ENCODE measurements at places on chromosomes 7 and 10.

DNA sequence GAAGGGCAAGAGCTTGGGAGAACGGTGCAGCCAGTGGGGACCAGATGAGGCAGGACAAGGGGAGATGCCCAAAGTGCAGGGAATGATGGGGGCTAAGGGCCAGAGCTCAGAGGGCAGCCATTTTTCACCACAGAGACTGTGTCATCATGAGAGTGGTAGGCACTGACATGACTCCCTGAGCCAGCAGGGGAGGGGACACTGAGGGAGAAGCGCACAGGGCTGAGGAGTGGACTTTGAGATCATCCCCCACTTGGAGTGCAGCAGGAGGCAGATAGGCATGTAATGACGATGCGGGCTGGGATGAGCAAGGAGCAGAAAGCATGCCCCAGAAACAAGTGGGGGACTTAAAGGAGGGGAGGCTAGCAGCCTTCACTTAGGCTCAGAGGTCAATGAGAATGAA, 5.2 kb upstream of the SMKR1 start:
- DNase-seq: no peak

DNA sequence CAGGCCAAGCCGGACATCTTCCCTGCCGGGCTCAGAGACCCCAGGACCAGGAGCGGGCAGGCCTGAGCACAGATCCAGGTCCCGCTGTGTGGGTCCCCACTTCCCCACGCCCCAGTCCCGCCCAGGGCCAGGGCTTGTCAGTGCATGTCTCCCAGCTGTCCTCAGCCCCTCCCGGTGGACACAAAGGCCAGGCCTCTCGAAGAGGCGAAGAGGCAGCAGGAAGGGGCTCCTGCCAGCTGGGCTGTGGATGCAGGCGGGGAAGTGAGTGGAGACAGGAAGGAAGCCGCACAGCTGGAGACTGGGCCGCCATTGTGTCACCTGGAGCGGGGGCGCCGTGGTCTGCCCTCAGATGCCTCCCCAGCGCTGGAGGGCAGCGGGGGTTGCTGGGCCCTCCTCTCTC, 4.8 kb downstream of the GRIFIN start:
- DNase-seq: no peak

GRCh38 chr7:44530990-44531389, 10.1 kb downstream of the NPC1L1 start:
- no peak for DNase-seq

DNA sequence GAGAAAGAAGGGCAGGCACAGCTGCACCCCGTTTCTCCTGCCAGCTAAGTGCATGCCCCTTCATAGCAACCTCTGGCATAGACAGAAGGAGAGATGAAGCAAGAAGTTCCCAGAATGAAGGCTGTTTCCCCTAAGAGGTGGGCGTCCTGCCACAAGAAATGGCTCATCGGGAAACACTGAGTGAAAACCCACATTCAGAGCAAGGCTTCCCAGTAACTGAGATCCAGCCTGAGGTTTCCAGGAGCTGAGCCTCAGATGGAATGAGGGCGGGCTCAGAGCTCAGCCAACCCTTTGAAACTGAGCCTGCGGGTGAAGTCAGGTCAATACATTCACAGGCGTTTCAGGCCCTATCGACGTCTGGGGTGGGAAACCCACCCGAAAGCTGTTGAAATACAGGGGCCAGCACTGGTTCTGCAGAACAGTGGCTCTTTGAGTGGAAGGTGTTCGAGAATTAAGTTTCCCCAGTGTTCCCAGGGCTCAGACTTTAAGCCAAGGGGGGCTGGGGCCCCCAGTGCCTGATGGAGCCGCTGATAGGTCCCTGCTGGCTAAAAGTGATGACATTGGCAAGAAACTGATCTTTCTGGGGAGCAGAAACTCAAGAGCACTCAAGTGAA, 510.2 kb downstream of the RPS24 start:
- DNase-seq: no peak

DNA sequence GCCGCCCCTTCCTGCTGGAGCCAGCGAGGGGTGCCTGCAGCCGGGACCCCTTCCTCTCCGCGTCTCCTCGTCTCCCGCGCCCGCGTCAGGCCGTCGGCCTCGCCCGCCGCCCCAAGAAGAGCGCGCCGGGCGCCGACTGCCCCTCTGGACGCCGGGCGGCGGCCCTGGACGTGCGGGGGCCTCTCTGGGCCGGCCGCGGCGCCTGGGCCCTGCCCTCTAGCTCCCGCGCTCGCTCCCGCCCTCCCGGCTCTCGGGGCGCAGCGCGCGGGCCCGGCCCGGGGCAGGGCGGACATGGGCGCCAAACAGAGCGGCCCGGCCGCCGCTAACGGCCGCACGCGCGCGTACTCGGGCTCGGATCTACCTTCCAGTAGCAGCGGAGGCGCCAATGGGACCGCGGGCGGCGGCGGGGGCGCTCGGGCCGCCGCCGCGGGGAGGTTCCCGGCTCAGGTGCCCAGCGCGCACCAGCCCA, 704 bp downstream of the ZNRF2 start:
- DNase-seq: peak; percentile 3

GRCh38 chr7:11193888-11194287, 220.2 kb downstream of the PHF14 start:
- DNase-seq: no peak

GRCh38 chr7:73896454-73896853, 35.5 kb downstream of the TMEM270 start:
- DNase-seq: no peak

DNA sequence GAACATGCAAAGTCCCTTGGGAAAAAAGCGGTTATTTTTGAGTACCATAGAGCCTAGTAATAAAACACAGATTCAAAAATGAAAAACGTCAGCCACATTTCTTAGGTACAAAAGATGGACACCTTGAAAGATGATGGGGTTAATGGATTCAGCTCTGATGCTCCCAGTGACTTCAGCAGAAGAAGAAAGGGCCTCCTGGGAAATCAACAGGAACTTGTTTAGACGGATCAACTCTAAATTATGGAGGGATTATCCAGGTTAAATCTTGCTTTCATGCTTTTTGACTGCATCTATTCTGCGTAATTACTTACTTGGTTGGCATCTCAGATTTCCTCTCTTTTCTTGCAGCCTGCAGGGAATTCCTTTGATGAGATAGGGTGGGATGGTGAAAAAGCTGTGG, 82.5 kb downstream of the TMEM178B start:
- DNase-seq: no peak

Measured in stimulated activated CD4-positive, alpha-beta T cell treated with anti-CD3 and anti-CD28 coated beads, Interleukin-1b, Interleukin-23, amount 100 ng/mL, for 24 hours (primary cell).